ENCODE measurements at places on chromosomes 5 and 9.

DNA sequence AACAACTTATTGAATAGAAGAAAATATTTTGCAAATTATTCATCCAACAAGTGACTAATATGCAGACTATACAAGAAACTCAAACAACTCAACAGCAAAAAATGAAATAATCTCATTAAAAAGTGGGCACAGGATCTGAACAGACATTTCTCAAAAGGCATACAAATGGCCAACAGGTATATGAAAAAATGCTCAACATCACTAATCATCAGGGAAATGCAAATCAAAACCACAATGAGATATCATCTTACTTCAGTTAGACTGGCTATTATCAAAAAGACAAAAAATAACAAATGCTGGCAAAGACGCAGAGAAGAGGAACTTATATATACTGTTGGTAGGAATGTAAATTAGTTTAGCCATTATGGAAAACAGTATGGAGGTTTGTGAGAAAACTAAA is 1.8 kb upstream of the AMACR start:
- DNase-seq, result no peak

GRCh38 chr9:2059274-2059929 is 44.3 kb downstream of the SMARCA2 start:
- DNase-seq, result no peak

GRCh38 chr5:981456-981855 is 27.1 kb upstream of the NKD2 start:
- no peak for DNase-seq

GRCh38 chr5:135450336-135450735 is 1.8 kb downstream of the TIFAB start:
- DNase-seq, result no peak

DNA sequence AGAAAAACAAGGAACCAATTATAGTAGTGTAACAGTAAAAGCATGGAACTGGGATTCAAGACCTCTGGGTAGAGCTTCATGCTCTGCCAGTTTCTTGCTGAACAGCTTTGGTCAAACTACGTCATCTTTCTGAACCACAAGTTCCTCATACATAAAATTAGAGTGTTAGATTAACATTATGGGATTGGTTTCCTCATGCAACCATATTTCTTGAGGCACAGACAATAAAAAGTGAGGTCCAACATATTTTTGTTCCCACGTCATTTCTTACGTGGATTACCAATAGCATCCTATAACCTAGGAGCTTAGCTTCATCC is 354.8 kb downstream of the TMEM232 start:
- DNase-seq, result no peak

- no peak for DNase-seq
Observed at GRCh38 chr5:165622864-165623536, 2117.6 kb downstream of the MAT2B start.
